Stimulated activated CD8-positive, alpha-beta memory T cell treated with anti-CD3 and anti-CD28 coated beads, Interleukin-2, amount 100 ng/mL, for 1 hour (primary cell): ENCODE measurements at places on chromosomes 5 and 9.

DNA sequence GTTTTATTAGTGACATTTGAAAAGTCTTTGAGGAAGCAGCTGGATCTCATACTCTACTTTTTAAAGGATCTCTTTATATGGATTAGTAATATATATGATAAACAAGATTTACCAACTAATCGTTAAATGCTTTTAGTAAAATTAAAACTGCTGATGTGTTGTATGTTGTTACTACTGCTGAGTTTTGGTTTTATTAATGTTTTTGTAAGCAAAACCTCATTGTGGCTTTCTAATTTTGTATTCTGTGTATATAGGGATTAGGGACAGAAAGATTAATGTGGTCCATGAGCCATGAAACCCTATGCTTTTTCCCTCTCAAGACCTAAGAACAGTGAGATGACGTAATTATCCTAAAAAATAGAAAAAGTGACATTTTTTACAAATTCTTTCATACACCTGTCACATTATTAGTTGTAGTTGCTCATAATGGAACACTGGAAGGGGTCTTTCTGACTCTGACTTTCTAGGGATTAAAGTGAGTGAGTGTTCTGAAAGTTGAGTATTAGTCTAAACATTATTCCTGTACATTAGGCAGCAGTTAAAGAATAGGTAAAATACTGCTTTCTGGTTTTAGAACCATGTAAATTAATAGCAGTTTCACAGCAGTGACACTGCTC, 85.9 kb downstream of the SLC12A2 start:
- no peak for DNase-seq

- no peak for DNase-seq
These were observed 106.5 kb upstream of the CCDC112 start for GRCh38 chr5:115402822-115403577.

DNA sequence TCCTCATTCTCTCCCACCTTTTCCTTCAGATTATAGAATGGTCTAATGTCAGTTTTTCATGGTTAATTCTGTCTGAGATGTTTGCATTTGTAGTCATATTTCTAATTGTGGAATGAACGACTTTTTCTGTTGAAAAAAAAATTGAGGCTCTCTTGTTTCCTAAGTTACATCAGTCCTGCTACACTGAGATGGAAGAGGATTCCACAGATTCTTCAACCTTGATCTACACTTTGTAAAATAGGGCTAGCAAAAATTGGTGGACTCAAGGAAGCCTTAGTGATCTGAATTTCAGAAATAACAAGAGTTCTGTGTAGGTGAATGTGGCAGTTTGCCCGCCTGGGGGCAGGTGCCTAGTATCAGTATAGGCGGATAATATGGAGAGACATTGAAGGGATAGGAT, 51.9 kb downstream of the ERBIN start:
- DNase-seq = no peak

DNA sequence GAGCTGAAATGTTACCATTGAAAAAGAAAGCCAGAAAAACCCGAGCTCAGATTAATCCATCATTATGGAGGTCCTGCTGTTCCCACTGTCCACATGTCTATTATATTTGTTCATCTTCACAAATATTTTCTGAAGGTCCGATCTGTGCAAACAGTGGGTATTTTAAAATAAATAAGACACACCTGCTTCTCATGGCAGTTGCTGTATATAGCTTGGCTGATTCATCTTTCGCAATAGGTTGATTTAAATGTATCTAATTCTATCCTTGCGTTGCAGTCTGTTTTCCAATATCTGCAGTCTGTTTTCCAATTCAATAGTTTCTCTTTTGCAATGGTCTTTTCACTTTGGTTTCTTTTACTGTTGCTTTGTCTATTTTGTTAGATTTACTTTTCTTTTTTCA, 87.4 kb upstream of the PCA3 start:
- no peak for DNase-seq

DNA sequence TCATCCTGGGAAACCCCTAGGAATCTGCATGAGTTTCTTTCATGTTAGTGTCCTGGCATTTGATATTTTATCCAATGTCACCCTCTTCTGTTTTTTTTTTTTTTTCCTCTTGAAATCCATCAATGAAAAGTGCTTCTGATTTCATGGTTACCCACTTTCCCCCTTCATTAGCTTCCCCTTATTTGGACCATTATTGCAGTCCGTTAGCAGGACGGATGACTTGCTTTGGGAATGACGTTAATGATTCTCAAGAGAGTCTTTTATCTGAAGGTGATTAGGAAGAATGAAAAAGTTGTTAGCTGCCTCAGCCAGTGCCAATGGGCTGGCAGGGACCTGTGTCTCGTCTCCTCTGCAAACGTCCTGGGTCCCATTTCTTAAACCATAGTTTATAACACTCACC, 134.7 kb downstream of the SEMA6A start:
- no peak for DNase-seq

DNA sequence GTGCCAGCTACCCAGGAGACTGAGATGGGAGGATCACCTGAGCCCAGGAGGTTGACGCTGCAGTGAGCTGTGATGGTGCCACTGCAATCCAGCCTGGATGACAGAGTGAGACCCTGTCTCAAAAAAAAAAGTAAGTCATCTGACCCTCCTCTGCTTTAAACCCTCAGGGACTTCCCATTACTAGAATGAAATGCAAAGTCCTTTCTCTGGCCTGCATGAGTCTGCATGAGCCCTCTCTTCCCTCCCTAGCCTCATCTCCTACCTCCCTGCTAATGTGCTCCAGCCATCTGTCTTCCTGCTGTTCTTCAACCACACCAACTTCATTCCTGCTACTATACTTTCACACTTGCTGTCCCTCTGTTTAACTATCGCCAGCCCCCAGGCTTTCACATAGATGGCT, 15.3 kb downstream of the IL5 start:
- no peak for DNase-seq

DNA sequence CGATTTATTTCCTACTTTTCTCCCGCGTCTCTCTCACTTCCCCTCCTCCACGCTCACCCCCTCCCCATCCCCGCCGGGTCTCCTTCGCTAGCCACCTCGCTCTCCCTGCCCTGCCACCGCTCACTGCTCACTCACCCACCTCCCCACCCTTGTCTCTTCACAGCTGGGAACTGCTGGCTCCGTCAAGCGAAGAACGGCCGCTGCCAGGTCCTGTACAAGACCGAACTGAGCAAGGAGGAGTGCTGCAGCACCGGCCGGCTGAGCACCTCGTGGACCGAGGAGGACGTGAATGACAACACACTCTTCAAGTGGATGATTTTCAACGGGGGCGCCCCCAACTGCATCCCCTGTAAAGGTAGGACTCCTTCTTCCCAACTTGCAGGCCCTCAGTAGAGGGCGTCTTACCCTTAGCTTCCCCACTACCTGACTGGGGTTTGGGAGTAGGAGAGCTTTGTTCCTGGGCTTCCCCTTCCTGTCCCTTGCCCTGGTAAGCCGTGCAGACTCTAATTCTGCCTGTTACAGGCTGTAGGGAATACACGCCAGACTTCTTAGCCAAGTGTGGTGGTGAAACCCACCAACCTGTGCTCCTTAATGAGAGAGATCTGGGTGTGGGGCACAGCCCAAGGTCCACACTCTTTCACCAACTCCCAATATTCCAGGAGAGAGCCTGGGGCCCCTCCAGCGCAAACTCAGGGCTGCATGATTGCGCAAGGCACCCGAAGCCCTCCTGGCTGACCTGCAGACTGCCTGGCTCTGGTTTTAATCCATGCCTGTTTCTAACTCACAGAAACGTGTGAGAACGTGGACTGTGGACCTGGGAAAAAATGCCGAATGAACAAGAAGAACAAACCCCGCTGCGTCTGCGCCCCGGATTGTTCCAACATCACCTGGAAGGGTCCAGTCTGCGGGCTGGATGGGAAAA, 2.5 kb downstream of the FST start:
- no peak for DNase-seq

GRCh38 chr5:148543727-148544126, 110.6 kb downstream of the HTR4 start:
- no peak for DNase-seq
